ENCODE measurements at places on chromosomes 5 and 9.

DNA sequence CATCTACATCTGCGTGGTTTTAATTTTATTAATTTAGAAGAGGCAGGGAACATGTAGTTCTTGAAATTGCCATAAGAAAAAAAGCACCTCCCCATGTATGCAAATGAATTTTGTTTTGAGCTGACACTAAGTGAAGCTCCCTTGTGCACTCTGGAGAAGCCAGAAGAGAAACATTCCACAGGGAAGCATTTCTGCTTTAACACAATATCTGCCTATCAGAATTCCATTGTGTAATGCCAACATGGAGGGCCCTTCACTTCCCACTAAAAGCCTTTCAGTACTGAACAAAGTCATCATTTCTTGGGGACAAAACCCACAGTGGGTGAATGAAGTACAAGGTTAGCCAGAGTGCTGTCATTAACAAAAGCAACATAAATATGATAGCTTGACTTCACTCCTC, 59.7 kb downstream of the PRELID2 start:
- DNase-seq: no peak

DNA sequence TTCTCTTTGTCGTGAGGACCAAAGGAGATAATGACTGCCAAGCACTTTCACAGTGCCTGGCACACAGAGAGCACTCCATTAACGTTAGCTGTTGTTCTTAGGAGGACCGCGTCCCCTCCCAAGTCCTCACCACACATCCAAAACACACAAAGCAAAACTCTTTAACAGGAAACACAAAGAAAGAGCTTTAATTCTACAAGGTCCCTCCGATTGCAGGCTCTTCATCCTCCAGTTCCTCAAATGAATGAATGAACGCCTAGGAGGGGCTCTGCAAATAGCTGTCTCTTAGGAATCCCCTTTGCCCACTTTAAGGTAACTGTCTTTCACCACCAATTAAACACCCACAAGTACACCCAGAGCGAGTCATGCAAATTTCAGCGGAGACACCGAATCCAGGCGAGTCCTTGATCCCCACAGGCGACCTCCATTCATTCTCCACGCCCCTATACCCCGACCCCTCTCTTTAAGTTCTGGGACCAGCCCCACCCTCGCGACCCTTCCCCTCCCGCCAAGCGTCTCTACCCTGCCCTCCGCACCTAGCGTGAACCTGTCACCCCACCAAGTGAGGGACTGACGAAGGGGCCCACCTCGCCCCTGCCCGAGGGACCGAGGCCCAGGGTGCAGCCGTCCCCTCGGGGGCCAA, 644 bp downstream of the TSC1 start:
- peak; percentile 53 for DNase-seq

- no peak for DNase-seq
Observed at GRCh38 chr9:74557571-74557970, 60.4 kb downstream of the RORB start.

DNA sequence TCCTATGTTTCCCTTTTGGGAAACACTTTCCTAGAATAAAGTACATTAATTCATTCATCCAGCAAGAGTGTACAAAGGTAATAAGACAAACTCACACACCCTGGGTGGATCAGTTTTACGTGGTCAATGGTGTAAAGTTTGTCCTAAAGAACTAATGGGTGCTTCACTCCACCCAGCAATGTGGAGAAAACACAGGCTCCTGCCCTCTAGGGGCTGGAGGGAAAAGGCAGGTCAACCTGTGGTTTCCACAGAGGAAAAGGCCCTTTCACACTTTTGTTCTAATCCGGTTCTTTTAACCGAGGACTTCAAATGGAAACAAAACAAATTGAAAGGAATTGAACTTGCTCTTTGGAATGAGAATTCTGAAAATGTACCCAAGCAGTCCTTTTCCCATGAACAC, 80.9 kb upstream of the SPOCK1 start:
- no peak for DNase-seq

GRCh38 chr9:110241858-110242321, 14.4 kb downstream of the TXN start:
- DNase-seq: peak; percentile 16

DNA sequence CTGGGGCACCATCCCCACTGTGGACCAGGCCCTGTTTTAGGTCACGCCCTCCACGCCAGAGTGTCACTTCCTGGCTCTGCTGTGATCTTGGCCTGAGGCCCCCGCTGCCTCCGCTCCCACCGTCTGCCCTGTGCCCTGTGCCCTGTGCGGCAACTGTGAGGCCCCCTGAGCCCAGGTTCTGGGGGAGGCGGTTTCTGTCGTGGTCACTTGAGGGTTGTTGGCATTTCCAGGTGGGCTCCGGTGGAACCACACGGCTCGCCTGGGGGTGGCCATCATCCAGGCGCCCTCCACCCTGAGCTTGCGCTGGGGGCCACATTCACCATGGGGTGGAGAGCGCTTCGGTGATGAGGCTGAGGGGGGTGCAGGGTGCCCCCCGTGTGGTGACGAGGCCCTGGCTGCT, 6.6 kb downstream of the DPP7 start:
- no peak for DNase-seq

- DNase-seq: no peak
Observed at GRCh38 chr5:170186156-170186555, 46.6 kb upstream of the C5orf58 start.

GRCh38 chr5:132134384-132134783, 60.8 kb downstream of the CSF2 start:
- no peak for DNase-seq

GRCh38 chr5:169547508-169547907, 36.1 kb upstream of the SPDL1 start:
- DNase-seq: no peak

- no peak for DNase-seq
Observed at GRCh38 chr9:114594136-114594535, 6.6 kb downstream of the ATP6V1G1 start.

DNA sequence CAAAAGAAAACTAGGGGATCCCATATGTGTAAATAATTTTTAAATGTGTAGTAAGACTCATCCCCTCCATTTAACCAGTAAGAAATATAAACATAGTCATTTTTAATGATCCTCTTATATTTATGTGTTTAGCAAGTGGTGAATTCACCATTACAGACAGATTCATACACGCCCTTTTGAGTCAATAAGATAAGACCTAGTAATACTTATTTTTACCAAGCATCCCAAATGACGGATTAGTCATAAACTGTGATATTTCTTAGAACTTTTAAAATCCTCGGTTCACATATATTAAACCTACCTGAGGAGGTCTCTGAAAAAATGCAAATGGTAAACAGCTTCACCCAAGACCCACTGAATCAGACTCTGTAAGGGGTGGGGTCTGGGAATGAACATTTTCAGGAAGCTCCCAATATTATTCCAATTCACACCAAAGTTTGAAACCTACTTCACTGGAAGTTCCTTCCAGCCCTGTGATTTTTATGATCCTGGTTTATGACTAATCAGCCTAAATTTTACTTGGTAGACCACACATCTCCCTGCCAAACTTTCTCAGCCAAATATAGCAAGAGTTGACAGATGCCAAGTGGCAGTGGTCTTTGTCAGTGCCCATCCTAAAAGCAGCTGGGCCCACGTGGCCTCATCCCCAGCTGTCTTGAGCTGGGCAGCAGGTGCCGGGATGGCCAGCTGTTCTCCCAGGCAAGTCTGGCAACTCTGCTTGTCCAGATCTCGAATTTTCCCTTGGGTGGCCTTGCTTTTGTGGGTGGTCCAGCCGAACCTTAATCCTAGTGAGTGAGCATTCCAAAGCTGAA, 559.0 kb upstream of the RGMB start:
- no peak for DNase-seq

DNA sequence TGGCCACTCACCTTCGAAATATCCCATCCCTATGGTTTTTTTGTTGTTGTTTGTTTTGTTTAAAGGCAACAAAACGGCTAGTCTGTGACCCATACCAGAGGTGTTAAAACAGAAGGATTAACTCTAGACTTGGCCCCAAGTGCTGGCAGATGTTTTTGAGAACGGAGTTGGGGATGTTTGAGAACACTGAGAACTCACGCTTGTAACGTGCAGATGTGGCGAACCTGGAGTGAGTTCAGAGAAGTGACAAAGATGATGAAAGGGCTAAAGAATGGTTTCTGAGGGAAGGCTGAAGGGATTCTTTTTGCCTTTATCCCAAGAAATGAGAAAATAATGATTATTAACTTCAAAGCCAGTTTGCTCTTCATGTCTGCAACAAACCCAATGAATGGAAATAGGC, 286.5 kb downstream of the ZNF608 start:
- no peak for DNase-seq

DNA sequence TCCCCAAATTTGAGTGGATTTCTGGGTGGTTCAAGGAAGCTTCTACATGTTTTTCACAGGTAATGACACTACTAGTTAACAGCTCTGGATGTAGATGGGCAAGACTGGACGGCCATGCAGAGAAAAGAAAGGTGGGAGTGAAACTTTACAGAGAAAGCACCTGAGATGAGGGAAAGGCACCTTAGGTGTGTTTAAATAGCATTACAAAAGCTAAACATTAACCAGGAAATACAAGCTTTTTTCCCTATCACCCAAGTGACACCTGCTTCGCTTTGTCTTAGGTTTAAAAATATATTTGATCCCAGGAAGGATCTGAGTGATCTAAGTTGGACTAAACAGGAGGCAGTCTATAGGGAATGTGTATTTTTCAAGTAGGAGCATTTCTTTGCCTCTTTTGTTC, 8.3 kb downstream of the C9orf152 start:
- DNase-seq: no peak

- no peak for DNase-seq
Observed at GRCh38 chr5:3022665-3023064, 271.2 kb upstream of the IRX2 start.

DNA sequence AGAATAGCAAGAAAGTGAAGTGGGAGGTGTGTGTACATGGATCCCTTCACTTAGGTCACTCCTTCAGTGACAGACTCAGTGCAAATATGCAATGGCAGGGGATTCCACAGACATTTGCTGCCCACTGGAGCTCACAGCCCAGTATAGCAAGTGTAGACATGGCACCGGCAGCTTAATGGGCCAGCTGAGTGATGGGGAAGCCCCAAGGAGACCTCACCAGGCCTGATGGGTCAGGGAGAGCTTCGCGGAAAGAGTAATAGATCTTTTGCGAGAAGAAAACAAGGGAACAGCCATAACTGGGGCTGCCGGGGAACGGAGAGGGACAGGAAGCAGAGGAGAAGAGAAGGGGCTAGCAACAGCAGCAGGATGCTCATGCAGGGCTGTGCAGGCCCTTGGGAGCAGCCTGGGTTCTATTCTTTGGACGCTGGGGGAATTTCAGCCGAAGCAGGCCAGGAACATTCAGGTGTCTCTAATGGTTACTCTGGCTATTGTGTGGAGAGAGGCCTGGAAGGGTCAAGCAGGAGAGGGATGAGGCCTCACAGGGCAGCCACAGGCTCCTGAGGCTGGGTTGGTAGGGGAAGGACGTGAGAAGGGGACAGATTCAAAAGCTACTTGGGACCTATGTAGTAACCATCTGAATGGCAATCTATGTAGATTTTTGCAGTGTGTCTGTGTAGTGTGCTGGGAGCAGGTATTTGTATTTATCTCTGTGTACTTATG, 27.0 kb downstream of the TCF7 start:
- DNase-seq: no peak

- DNase-seq: no peak
Observed at GRCh38 chr9:70097187-70097586, 53.5 kb downstream of the MAMDC2 start.

- no peak for DNase-seq
Observed at GRCh38 chr9:17588395-17588794, 9.5 kb downstream of the SH3GL2 start.

DNA sequence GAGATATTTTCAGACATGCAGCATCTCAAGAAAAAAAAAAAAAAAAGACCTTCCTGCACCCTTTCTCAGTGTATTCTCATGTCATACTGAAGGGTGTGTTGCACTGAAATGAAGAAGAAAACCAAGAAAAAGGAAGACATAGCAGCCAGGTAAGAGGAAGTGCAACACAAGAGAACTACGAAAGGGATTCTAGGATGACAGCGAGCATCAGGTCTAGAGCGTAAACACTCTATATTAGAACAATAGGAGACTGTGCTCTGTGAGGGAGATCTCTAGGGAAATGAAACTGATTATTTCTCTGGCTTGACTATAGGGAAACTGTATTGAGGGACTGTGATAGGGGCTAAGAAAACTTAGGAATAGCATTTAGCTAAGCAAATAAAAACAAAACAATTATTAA, 30.0 kb downstream of the BTF3 start:
- DNase-seq: no peak

DNA sequence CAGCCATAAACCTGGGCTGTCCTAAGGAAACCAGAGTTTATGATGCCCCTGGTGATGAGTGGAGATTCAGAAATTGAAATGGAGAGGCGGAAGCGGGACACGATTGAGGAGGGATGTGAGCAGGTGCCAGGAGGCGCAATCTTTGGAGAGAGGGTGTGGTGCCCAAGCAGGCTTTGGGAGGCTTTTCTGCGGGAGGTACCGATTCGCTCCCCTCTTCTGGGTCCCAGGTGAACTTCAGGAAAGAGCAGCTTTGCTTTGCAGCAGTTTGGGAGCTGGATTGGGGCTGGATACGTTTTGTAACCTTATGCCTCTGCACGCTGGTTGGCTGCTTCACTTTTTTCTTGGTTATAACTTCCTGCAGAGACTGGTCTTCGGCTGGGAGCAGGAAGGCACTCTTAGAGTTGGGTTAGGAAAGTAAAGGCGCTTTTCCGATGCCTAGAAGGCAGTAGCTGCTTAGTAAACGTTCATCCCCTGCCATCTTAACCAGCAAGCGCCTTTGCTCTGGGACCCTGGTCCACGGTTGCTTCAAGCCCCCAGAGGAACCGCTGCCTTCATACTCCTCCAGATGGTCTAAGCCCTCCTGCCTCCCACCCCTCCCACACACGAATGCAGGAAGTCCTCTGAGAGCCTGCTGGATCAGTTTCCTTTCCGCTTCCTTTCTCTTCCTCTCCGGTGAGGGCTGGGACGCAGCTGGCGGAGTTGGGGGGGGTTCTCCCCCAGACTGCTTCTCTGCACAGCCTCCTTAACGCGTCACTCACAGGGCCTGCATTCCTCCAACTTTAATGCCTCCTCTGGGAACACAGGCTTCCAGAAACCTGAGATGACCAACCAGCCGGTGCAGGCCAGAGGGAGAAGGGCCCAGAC, 15.2 kb upstream of the NEK6 start:
- DNase-seq: no peak

- no peak for DNase-seq
Observed at GRCh38 chr5:181149355-181149754, 2.0 kb downstream of the OR2V2 start.

DNA sequence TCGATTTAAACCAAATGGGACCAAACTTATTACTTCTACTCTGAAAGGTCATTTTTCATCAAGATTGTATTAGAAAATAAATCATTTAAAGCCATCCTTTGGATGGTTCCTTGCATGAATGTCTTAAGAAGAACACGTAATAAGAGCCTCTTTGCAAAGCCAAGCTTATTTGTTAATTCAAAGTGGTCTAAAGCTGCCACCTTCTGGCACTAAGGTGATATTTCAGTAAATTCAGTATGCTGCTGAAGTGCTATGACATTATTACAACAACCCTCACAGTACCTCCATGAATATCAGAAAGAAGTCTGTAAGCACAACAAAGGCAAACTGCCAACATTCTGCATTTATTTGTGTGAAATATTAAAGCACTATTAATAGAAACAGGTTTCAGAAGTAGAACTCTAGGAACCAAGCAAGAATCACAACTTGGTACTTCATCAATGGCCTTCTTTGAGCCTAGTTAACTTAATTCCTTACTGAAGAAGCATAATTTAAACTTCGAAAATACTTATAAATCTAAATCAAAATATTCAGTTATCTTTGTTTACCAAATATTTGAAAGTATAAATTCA, 53.1 kb upstream of the TYRP1 start:
- peak; percentile 10 for DNase-seq
